ENCODE measurements at places on chromosomes 6 and 20.

GRCh38 chr6:52144196-52145076 is 41.7 kb upstream of the IL17A start:
- no peak for DNase-seq

DNA sequence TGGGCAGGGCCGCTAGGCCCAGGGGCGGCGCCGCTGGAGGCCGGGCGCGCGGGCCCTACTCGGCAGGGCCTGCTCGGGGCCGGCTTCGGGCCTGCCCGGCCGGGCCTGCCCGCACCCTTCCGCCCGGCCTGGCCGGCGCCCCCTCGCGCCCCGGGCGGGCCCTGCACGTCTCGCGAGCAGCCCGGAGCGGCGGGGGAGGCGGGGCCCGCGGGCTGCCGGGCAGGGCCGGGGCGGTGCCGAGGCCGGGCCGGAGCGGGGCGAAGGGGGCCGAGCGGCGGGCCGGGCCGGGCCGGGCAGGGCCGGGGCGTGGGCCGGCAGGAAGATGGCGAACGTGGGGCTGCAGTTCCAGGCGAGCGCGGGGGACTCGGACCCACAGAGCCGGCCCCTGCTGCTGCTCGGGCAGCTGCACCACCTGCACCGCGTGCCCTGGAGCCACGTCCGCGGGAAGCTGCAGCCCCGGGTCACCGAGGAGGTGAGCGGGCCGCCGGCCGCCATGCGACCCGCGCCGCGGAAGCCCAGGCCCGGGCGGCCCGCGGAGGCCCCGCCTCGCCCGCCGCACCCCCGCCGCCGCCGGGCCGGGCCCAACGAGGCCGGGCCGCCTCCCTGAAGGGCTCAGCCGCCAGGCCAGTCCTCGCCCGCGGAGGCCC is at the start of gene NPEPL1:
TSS of gene NPEPL1 (plus strand) at position 222 of the 647 bp plus-strand sequence. CDS start at position 323, 101 bp downstream.
- DNase-seq: peak; percentile 69

DNA sequence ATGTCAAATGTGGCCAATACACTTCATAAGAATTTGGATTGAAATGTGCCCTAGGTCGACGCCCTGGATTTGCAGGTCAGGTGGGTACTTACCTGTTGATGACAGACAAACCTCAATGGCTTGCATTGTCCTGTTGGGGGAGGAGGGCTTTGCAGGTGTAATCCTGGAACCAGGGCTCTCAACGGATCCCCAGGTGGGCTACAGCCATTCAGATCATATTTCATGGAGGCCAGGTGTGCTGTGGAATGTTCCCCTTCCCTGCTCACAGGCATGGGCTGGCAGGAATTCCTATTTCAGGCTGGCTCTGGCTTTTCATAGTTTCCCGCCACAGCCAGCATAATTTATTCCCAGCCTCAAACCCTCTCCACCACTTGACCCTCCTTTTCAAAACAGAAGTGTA is 254.7 kb downstream of the SMOC2 start:
- DNase-seq: no peak

- peak; percentile 93 for DNase-seq
These were observed 46.3 kb downstream of the EZR start for GRCh38 chr6:158772851-158773371.

- DNase-seq: peak; percentile 98
These were observed at the start of gene IER3 for GRCh38 chr6:30744054-30744805. Gene IER3 (minus strand): TSS chr6:30744547. CDS start chr6:30744518, 29 bp downstream.

DNA sequence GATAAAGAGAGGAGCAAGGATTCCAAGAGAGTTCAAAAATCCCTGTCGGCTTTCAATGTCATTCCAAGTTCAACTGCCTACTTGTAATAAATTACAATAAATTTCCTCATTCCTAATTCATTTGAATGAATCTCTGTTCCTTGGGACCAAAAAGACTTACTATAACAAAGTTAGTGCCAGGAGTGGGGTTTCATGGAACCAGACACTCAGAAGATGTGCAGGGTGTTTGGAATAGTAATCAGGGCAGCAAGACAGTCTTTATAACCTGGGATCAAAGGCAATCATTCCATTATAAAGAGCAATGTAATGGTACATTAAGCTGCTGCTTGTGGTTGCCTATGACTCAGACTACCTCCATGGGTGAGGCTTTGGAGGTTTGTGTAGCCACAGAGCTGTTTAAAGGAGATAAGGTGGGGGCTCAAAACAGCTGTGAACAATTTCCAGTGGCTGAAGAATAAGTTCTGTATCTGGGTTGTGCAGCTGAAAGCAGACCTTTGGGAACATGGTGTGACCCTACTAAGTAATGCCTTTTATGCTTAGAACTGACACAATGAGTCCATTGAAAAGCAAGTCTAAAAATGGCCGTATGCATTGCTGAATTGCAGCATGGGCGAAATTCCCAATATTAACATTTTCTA is 159.9 kb downstream of the LINC00237 start:
- DNase-seq: peak; percentile 1

- no peak for DNase-seq
These were observed 247.9 kb downstream of the RFPL4B start for GRCh38 chr6:112594886-112595594.

DNA sequence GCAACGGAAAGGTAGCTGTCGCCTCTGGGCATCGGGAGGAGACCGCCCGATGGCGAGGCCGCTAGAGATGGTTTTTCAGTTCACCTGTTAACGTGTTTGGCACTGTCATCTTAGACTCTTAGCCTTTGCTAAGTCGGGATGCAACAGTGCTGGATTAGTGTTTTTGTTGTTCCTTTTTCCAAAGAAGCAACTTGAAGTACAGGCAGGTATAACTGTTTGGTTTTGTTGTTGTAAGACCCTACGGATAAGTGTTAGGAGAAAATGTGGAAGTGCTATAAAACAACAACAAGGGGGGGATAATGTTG is 723 bp downstream of the MANEA start:
- peak; percentile 18 for DNase-seq

DNA sequence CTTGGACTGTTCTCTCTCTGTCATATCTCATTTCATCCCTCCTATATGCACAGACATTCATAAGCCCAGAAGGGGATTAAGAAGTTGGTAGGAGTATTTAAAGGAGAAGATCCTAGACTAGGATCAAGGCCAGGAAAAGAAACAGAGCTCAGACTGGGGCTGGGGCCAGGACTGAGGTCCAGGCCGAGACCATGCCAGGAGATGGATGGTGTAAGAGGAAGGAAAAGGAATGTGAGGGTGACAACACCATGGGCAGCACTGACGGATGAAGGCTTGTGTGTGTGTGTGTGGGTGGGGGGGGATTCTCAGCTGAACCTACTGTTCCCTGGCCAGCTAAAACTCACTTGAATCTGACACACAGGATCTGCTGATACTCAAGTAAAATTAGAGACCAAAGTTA is 182.1 kb downstream of the KIF6 start:
- no peak for DNase-seq

GRCh38 chr6:42387336-42387735 is 64.4 kb downstream of the TRERF1 start:
- DNase-seq: no peak

- no peak for DNase-seq
These were observed 182.5 kb downstream of the GMPR start for GRCh38 chr6:16420715-16421461.

- no peak for DNase-seq
These were observed 463.9 kb upstream of the JAG1 start for GRCh38 chr20:11137688-11138087.

DNA sequence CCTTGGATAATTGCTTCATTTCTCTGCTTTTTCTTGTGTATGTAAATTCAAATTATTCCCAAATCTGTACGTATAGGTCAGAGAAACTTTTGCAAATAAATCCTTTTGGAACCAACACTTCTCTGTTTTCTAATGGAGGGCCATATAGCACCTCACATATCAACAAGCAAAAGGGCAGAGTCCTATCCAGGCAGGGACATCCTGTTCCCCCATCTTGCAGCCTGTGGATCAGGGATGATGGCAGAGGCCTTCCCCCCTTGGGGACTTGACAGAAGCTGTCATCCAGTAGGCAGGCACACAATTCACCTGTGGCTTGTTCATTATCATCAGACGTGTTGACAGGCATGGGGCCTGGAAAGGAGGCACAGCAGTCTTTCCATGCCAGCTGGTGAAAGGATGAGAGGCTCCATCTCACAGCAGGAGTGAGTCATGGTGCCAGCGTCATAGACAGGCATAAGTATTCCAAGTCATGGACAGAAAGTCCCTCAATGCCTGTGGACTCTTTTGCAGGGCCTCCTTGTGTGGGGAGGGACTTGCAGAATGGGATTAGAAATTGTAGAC is 31.8 kb upstream of the PLEKHG1 start:
- peak; percentile 42 for DNase-seq

- no peak for DNase-seq
These were observed 65.9 kb downstream of the HIVEP1 start for GRCh38 chr6:12078014-12078413.

DNA sequence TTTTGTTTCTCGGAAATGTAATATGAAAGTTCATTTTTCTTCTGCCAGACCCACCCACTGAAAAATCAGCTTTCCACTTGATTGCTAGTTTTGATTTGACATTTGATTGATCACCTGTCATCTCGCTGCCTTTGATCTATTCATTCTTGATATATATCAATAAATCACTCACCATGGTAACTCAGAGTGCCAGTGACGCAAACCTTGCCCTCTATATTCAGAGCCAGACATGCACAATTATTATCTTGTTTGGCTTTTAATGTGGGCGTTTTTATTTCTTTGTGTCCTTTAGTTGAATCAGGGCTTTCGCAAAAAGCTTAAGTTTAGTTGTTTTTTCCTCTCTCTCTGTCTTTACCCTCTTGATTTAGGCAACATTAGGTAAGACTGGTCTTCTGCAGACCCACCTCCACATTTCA is 2.0 kb downstream of the TSHZ2 start:
- DNase-seq: no peak

DNA sequence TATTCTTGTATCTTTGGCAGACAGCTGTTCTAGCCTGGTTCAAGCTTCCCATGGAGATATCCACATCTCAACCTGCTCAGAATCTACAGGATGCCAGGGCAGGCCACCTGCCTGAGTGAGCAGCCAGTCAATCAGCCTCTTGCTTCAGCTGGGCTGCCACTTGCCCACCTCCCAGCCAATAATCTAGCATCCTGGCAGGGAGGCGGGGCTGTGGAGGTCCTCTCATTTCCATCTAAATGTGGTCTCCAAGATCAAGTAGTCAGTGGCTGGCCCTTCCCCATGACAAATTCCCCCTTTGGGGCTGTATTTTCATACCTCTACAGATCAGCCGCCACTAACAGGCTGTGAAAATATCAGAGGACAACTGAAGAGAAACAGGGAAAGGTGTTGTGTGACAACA is 33.0 kb upstream of the SPDEF start:
- DNase-seq: no peak

DNA sequence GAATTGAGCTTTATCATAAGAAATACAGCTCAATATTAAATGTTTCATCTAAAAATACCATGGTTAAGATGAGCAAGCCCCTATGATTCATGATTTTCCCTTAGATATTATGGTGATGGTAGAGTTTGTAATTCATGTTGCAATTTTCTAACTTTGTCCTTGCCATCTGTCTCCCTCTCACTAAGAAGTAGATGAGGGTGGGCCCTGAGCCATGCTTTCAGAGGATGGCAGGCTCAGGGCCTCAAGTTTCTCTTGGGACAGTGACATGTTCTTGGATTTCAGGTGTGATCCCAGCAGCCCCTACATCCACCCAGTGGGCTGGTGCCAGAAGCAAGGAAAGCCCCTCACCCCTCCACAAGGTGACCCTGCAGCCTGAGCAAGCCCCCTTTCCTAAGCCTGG is 25.6 kb downstream of the L3MBTL1 start:
- peak; percentile 16 for DNase-seq

- DNase-seq: no peak
These were observed 9.3 kb downstream of the SH3BGRL2 start for GRCh38 chr6:79640146-79641111.

DNA sequence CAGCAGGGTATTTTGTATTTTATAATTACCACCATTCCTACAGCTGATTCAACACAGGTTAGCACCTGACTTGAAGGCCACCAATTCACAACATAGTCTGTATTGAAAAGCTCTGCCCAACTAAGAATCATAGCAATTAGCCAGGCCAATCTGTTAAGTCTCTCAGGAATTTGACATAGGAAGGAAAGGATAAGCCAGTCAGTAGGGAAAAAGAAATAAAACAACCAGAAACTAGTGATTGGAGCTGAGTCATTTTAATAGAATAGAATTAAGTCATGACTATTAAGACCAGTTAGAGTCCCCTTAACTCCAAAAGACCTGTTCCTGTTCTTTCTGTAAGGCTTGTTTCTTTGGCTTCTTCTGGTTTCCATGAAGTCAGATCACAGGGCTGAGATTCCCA is 8.1 kb downstream of the RANBP9 start:
- DNase-seq: no peak

DNA sequence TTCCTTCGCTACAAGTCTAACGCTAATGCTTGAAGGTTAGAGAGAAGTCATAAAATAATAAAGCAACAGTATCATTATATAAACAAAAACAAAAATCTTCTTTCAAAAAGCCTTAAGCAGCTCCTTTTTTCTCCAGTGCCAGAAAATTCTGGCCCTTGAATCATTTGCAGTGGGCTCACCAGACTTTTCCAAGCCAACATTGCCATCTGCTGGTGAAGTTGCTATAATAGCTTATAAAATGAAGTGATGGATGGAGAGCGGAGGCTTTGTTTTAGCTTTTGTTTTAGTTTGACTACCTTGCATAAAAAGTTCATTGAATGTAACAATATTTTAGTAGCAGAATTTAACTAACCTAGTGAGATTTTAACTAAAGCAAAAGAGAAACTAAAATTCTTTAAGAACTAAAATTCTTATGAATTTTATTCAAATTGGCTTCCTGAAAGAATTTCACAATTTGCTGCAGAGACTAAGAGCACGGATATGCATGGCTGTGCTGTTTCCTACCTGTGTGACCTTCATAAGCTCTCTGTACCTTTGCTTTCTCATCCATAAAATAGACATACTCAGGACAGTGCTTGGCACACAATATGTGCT is 44.8 kb upstream of the SLC2A12 start:
- DNase-seq: peak; percentile 72

- DNase-seq: peak; percentile 76
These were observed 107.3 kb downstream of the CEP57L1 start for GRCh38 chr6:109202409-109203264.

DNA sequence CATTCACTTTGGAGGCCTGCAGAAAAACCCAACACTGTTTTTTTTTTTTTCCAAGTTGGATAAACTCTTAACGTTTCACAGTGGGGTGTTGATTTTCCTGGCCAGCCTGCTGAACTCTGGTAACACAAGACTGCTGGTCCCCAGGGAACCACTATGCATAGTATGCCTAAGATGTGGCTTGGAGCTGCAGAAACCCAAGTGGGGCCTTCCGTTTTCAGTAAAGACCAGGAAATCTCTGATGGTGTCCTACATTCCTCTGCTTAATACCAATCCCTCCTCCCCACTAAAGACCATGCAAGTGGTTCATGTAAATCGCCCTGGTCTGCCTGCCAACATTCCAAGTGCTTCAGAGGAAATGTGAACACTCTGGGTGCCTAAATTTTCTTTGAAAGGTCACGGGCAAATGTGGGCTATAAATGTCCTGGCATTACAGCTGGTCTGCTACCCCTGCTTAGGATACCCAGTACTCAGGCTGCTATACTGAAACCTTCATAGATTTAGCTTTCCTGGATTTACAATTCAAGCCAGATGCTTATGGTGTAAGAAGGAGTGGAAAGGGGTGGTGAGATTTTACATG is 615.4 kb downstream of the MAFB start:
- no peak for DNase-seq

GRCh38 chr6:39213195-39213920 is 15.9 kb downstream of the KCNK5 start:
- no peak for DNase-seq
